ENCODE measurements at places on chromosomes 4 and X. TPM values are rescaled to one million over a fixed set of nuclear protein-coding genes. Genes with fewer than 3 reads are reported as not detected.

SMAD1 gene
- total RNA-seq, result 44.3 TPM

GUCY1B1 gene
- 10.9 TPM for total RNA-seq

KCNE5 gene
- 1.3 TPM for total RNA-seq

DNA sequence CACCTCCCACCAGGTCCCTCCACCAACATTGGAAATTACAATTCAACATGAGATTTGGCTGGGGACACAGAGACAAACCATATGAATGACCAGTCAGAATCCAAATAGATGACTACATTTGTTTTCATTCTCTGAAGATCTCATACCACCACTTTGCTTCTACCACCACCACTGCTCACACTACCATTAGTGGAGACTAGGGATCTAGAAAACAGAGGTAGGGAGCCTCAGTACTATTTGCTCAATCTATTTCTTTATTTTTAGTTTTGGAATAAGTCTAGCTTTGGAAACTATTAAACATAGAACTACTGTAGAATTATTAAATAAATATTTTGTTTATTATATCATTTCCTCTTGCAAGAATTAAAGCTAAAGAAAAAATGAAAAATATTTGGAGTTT lies 727.9 kb downstream of the CCSER1 start:
- no peak for DNase-seq

DNA sequence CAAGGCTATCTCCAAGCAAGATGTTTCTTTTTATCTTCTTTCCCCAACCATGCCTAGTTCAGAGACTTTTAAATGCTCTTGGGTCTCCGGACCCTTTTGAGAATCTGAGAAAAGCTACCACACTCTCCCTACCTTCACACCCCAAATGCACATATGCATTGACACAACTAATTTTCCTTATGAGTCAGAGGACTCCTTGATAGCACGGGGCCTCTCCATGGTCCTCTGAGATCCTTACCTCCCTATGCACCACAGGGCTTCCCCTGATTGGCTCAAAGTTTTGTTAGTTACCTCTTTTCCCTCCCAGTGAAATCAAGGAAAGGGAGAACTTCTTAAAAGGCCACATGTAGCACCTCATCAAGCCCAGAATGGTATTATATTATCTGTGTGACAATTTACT lies 86.8 kb upstream of the ATP6AP2 start:
- DNase-seq, result no peak

- DNase-seq, result no peak
Measured at GRCh38 chrX:85573801-85574200, 194.3 kb upstream of the POF1B start.

DNA sequence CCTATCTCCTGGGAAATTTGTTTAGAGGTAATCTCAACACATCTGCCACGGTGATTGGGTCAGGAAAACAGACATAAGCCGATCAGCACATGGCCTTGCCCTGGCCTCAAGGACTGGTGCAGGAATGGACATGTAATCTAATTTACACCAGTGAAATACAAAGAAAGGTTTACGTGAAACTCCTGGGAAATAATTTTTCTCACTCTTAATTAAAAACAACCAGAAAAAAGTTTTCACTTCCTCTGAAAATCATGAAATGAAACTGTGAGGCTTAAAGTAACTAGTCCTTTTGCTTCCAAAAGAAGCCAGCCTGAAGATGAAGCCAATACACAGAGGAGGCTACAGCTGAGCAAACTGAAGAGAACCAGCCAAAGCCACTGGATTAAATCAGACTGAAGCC lies 154.1 kb upstream of the FAM241A start:
- no peak for DNase-seq

DNA sequence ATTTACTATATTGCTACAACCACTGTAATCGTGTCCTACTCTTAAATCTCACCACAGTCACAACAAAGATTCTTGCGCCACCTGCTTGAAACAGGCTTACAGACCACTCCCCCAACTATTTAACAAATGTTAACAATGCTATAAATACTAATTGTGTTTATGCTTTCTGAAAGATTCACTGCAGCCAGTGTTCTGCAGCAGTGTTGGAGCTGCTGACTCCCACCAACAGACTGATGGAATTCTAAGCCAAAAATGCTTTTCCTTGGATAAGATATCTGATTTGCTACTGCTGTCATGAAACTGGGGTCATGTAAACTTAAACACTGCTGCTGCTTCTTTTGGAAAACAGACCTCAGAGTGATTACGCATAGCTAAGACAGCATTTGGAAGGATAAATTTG lies 244.2 kb upstream of the MAB21L2 start:
- DNase-seq, result no peak

DNA sequence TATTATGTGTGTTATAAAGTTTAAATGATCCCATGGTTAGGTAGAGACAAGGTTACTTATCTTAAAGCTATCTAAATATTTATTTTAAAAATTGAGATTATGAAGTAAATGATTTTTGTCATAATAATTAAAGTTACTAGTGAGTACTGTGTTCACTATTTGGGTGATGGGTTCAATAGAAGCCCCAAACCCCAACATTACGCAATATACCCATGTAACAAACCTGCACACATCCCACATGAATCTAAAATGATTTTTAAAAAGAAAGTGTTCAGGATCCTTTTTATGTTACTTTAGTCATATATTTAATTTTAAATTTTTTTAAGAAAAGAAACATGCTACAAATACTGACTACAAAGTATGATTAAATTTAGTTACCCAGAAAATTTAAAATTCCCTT lies 193.9 kb downstream of the TLL1 start:
- DNase-seq, result no peak
